ENCODE measurements at places on chromosomes 2 and 18. TPM values are rescaled to one million over a fixed set of nuclear protein-coding genes. Genes with fewer than 3 reads are reported as not detected.

The TMEM178A gene
- 0.14 TPM for total RNA-seq

The SERPINB11 gene
- not detected for total RNA-seq

The STON1 gene
- not detected for total RNA-seq

The SLC9A4 gene
- total RNA-seq = not detected

The KCNIP3 gene
- 1.0 TPM for total RNA-seq

The DHRS9 gene
- total RNA-seq = 3.2 TPM

The RUFY4 gene
- total RNA-seq = not detected

The L3MBTL4 gene
- total RNA-seq = not detected

The SERPINB10 gene
- total RNA-seq = not detected

The MC5R gene
- not detected for total RNA-seq

The CCDC148 gene
- 0.78 TPM for total RNA-seq

The COLEC12 gene
- not detected for total RNA-seq

The RAD51AP2 gene
- total RNA-seq = not detected

The GPBAR1 gene
- total RNA-seq = 0.15 TPM

The TSGA10 gene
- 5.1 TPM for total RNA-seq

The PLEKHA3 gene
- total RNA-seq = 18.9 TPM

The VWA3B gene
- 0.43 TPM for total RNA-seq

The KIF5C gene
- 0.41 TPM for total RNA-seq

The ZCCHC2 gene
- total RNA-seq = 9.5 TPM

The RGPD5 gene
- 8.0 TPM for total RNA-seq

The TMEM37 gene
- 1.9 TPM for total RNA-seq

The SALL3 gene
- total RNA-seq = not detected

The UCN gene
- 2.3 TPM for total RNA-seq

The IDH1 gene
- 81.9 TPM for total RNA-seq

The CTNNA2 gene
- total RNA-seq = 0.25 TPM

The CDKL4 gene
- total RNA-seq = not detected

The MATN3 gene
- 12.3 TPM for total RNA-seq

The KIAA2012 gene
- not detected for total RNA-seq

The MYO5B gene
- 12.7 TPM for total RNA-seq

The GPN1 gene
- total RNA-seq = 60.1 TPM

The FTCDNL1 gene
- total RNA-seq = 2.3 TPM

The PPM1B gene
- total RNA-seq = 30.4 TPM

The SFXN5 gene
- total RNA-seq = 16.3 TPM

The RBKS gene
- total RNA-seq = 7.0 TPM

The KCNG3 gene
- total RNA-seq = 0.90 TPM

The CYRIA gene
- 0.26 TPM for total RNA-seq

The TWSG1 gene
- 18.1 TPM for total RNA-seq

The GAL3ST2 gene
- total RNA-seq = 0.28 TPM

The IL1RL1 gene
- 1.3 TPM for total RNA-seq

The HMSD gene
- total RNA-seq = 0.54 TPM

The OBSL1 gene
- 23.3 TPM for total RNA-seq
